ENCODE measurements at places on chromosomes 6 and 20.

GRCh38 chr6:21321531-21321930 lies 272.0 kb upstream of the SOX4 start:
- DNase-seq, result no peak

- DNase-seq, result no peak
Measured at GRCh38 chr6:90691823-90692222, 105.0 kb upstream of the MAP3K7 start.

DNA sequence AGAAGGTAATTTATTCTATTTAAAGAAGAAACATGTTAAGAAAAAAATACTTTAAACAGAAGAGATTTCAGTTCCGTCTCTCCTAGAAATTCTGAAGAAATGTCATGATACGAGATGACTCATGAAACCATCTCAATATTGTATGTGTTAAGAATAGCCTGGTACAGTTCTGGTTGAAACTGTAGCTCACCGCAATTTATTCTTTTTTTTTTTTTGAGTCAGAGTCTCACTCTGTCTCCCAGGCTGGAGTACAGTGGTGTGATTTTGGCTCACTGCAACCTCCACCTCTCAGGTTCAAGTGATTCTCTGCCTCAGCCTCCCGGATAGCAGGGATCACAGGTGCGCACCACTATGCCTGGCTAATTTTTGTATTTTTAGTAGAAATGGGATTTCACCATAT lies 103.3 kb downstream of the ARHGAP18 start:
- DNase-seq, result no peak

DNA sequence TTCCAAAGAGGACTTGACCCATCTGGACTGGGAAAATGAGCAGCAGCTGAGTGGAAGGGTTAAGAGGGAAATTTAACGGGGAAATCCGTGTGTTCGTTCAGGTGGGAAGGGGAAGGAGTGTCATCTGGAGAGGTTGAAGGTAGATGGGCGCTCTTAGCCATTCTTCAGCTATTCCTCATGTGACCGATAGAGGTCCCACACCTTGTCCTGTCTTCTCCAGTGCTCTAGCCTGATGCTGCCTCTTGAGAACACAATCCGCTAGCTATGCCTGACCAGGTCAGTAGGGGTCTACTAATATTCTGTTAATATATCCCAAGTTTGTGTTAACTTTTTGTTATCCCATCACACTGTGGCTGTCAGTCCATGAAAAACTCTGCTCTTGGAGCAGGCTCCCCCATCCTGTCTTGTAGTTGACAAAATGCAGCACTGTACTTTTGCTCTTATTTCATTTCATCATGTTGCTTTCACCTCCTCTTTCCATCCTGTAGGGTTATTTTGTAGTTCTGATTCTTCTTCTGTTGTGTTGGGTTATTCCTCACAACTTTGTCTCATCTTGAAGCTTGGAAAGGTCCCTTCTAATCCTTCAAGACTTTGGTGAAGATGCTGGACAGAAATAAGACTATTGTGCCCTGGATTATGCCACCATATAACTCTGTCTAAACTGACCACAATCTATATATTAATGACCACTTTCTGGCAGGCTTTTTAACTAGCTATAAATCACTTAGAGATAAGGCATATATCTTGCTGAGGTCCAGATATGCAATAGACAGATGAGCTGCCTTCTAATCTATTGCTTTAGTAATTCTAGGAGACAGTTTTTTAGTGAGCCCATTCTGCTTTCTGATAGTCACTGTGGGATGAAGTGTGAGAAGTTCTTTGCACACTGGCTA lies 123.4 kb upstream of the SUPT3H start:
- no peak for DNase-seq

GRCh38 chr6:166434336-166434735 lies 51.6 kb upstream of the MPC1 start:
- DNase-seq, result no peak

DNA sequence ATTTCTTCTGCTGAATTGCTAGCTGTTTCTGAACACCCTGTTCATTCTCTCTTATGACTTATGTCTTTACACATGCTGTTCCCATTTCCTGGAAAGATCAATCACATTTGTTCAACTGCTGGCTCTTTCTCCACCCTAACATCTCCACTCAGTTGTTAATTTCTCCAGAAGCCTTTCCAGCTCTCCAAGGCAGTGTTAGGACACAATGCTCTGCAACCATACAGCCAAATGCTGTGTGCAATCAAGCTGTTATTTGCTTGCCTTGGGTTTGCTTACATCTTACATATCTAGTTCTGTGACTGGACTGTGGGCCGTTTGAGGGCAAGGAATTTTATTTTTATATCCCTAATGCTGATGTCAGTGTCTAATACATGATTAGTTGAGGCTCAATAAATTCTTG lies 24.2 kb upstream of the CITED2 start:
- DNase-seq, result no peak

Measured in stimulated activated CD4-positive, alpha-beta T cell treated with anti-CD3 and anti-CD28 coated beads, Interleukin-15, amount 100 ng/mL, for 48 hours (primary cell).